ENCODE measurements at places on chromosomes 5 and 9. TPM values are rescaled to one million over a fixed set of nuclear protein-coding genes. Genes with fewer than 3 reads are reported as not detected.

PCAT7 gene
- total RNA-seq, result 13.1 TPM

TSSK1B gene
- total RNA-seq, result 0.29 TPM

WDR31 gene
- total RNA-seq, result 5.1 TPM

DNA sequence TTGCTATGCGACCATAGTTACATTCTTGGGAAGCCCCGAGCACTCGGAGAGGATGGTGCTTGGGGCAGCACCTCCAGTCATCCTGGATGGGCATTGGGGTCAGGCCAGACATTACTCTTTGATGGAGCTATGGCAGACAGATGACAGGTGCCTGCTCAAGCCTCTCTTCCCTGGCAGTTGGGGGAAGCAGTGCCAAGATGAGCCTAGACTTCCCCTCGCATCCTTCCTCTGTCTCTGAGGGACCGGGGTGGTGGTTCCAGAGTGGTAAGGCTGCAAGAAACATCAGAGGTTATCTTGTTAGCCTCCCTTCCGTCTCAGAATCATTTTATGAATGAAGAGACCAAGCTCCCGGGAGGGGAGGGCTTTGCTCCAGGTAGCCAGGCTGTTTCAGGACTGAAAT lies 2.8 kb upstream of the HMCN2 start:
- no peak for DNase-seq
- no peaks in the 10 kb centered on the region for H3K36me3 ChIP-seq
- no peak overlapping the region for H3K27ac ChIP-seq
- H3K27me3 ChIP-seq, result peaks cover 66% of the 10 kb centered on the region
- H3K4me3 ChIP-seq, result no peak overlapping the region

GRCh38 chr5:6660688-6661087 lies 27.4 kb downstream of the SRD5A1 start:
- no peaks in the 10 kb centered on the region for H3K4me1 ChIP-seq
- H3K27me3 ChIP-seq, result no peaks in the 10 kb centered on the region
- H3K36me3 ChIP-seq, result peaks cover 17% of the 10 kb centered on the region
- H3K27ac ChIP-seq, result no peak overlapping the region

DNA sequence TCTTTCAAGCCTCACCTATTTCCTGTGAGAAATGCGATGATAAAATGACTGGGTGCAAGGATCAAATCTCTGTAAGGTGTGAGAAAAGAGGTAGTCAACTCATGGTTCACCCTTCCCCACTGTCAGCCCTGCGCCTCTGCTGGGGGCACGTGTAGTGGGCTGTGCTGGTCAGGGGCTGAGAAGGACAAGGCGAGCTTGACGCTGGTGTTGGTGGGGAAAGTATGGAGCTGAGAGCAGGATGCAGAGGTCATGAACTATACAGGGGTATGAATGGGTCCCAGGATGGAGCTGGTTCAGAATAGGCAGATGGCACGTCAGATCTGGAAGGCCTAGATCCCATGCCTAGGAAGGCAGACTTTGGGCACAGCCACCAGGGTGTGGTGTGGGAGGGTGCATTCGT lies 20.6 kb downstream of the PITX1 start:
- H3K27me3 ChIP-seq, result peaks cover 17% of the 10 kb centered on the region
- no peaks in the 10 kb centered on the region for H3K36me3 ChIP-seq
- H3K27ac ChIP-seq, result no peak overlapping the region
- H3K4me3 ChIP-seq, result no peak overlapping the region
- peaks cover 7% of the 10 kb centered on the region for H3K4me1 ChIP-seq
- no peak for DNase-seq

DNA sequence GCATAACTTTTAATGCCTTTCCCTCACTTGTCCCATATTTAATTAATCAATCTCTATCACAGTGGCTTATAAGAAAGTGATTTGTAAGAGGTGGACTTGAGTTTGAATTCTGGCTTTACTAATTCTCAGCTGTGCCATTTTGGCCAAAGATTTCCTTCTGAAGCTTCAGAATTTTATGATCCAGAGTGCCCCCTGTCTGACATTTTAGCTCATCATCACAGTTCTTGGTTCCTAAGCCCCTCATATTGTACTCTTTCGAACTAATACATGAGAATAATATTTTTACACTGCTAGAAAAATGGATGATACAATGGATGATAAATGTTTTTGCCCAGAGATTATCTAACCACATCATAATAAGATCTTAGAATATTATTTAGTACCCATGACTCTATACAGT lies 1014.1 kb downstream of the PTPRD start:
- no peak for DNase-seq
- no peak overlapping the region for H3K4me3 ChIP-seq
- H3K36me3 ChIP-seq, result no peaks in the 10 kb centered on the region
- H3K27me3 ChIP-seq, result no peaks in the 10 kb centered on the region
- no peak overlapping the region for H3K27ac ChIP-seq

- no peak overlapping the region for H3K4me3 ChIP-seq
- peak overlapping the region; percentile 25 for H3K27ac ChIP-seq
- DNase-seq, result no peak
- H3K4me1 ChIP-seq, result peaks cover 6% of the 10 kb centered on the region
- no peaks in the 10 kb centered on the region for H3K27me3 ChIP-seq
- H3K36me3 ChIP-seq, result peaks cover 3% of the 10 kb centered on the region
Observed at GRCh38 chr9:89484475-89485404, 13.2 kb downstream of the SEMA4D start.

Data from progenitor cell of endocrine pancreas (in vitro differentiated cells).